ENCODE measurements at places on chromosomes 13 and 19. TPM values are rescaled to one million over a fixed set of nuclear protein-coding genes. Genes with fewer than 3 reads are reported as not detected.

DNA sequence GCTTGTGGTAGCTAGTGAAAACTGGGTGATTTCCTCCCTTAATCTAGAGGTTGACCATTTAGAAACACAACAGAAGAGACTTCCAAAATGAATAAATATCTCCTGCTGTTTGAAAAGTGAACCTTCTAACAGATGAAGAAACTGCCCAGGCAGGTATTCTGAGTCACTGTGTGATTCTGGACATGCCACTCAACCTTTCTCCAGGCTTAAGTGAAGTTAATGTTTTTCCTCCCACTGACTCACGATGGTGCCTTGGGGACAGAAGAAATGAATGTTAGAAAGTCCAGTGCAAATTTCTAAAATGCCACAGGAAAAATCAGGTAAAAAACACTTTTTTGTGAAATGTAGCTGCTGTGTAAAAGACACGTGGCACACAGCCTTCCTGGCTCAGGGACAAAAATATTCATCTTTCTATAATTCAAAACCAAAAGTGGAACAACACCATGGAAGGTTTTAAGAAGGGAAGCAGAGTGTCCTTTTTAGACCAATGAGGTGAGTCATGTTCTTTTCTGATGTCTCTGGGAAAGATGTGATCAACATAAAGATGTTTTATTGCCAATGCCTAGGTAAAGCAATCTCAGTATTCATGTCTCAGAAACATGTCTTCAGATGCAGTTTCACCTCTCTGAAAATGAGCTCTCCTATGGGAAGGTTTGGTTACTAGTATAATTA, 9.1 kb downstream of the UBE2L5 start:
- DNase-seq, result no peak

GRCh38 chr19:48810151-48810550, 678 bp downstream of the BCAT2 start:
- DNase-seq, result no peak

DNA sequence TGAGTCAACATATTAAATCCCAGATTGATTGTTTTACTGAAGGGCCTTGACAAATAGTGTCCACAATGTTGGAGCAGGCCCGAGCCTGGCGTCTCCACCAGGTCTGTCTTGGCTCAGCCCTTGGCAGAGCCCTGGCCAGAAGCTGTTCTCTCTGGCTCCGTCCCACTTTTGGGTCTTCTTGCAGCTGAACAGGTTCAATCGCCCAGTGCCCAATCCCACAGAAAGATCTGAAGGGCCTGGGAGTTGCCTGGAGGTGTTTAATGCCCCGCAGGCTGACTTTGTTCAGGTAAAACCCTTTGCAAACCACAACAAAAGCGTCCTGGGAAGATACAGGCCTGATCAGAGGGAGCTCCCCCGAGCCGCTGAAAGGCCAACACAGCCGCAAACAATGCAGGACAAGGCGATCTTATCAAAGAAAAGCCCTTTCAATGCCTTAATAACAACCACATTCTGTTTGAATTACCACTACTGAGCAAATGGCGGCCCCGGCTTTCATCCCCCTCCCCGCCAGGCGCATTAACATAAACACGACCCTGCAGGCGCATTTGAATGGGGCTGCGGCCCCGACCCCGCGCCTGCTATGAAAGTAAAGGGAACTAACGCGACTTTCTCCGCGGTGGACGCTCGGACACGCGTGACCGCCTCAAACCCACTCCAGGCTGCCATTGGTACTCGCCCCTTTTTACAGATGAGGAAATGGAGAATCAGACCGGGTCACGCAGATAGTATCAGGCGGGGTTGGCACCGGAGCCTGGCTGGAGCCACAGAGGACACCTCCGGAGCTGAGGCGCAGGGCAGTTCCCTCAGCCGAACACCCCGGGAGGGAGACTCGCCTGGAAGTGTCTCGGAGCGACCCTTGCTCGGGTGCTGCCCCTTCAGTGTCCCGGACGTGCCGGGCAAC, 3.1 kb downstream of the CDX2 start:
- no peak for DNase-seq

DNA sequence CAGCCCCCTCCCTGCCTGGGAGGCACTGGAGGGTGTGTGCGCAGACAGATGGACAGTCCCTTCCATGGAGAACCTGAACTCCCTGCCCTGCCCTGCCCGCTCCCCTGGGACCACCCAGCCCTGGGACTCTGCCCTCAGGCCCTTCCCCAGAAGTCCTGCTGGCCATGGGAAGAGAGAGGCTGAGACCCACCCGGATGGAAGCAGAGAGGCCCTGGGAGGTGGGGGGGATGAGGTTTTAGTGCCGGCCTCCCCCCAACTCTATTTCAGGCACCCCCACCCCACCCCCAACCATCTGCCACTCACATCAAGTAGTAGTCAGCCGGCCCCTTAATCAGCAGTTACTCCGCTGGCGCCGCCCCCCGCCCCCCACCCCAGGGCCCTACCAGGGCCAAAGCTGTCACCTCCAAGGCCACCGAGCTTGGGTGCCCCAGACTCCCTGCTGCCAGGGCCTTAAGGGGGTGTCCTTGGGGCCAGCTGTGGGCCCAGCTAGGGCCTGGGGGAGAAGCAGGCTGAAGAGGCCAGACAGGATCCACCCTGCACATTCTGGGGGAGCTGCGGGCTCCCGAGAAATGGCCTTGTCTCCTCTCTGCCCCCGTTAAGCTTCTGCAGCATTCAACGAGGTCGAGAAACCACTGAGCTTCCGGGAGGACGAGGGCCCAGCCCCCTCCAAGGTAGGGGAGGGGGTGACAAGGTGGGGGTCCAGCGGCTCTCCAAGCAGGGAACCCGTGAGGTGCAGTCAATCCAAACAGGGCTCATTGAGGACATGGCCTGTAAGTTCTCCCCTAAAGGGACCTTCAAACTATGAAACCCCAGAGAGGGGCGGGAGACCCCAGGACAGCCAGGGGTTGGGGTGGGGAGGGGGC, 17.4 kb downstream of the NMRK2 start:
- DNase-seq, result no peak

GRCh38 chr13:97429681-97430081, 4.3 kb upstream of the RAP2A start:
- no peak for DNase-seq

DNA sequence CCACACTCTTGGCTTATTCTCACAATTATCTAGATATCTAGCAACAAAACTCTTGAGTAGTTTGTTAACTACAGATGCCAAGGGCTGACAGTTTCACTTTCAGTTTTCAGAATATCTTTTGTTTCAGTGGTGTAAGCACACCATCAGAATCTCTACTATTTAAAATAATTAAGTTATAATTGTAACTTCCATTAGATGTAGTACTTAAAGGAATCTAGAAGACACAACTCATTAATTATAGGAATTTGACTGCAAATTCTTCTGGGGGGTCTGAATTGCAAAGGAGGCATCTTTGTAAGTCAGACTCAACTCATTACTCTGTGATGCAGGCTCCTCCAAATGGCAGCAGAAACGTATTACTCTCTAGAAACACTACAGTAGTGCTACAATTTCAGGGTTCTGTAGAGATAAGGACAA, 44.9 kb upstream of the USPL1 start:
- no peak for DNase-seq

DNA sequence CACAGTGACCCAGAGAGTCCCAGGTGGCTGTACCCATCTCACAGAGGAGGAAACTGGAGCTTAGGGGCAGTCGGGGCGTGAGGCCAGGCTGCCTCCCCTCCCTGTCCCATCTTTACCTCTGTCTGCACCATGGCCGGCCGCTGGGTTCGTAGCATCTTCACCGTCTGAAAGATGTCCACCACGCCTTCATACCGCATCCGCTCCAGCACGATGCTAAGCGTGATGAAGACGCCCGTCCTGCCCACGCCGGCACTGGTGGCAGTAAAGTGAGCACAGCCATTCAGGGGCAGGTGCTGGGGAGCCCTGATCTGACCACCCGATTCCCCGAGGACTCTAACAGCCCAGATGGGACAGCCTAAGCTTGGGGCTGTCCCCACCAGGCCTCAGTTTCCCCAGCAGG, 132.8 kb downstream of the PTPRS start:
- DNase-seq, result no peak

GRCh38 chr13:93224535-93224934, 2.1 kb upstream of the GPC6 start:
- DNase-seq, result no peak

- no peak for DNase-seq
These were observed 446.7 kb upstream of the SPRY2 start for GRCh38 chr13:80787604-80788003.

DNA sequence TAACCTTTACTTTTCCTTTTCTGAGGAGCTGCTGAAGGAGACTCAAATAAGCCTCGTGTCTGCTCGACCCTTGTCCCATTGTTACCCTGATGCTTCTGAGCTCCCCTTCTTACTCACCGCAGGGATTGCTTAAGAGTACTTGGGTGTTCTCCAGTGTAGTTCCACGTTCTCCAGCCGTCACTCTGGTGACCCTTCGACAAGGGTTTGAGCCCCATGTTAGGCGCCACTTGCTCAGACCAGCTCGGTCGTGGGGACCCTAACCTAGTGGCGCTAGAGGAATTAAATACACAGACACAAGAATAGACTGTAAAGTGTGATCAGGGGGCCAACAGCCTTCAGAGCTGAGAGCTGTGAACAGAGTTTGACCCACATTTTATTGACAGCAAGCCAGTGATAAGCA, 10.3 kb downstream of the ZNF480 start:
- DNase-seq, result no peak

DNA sequence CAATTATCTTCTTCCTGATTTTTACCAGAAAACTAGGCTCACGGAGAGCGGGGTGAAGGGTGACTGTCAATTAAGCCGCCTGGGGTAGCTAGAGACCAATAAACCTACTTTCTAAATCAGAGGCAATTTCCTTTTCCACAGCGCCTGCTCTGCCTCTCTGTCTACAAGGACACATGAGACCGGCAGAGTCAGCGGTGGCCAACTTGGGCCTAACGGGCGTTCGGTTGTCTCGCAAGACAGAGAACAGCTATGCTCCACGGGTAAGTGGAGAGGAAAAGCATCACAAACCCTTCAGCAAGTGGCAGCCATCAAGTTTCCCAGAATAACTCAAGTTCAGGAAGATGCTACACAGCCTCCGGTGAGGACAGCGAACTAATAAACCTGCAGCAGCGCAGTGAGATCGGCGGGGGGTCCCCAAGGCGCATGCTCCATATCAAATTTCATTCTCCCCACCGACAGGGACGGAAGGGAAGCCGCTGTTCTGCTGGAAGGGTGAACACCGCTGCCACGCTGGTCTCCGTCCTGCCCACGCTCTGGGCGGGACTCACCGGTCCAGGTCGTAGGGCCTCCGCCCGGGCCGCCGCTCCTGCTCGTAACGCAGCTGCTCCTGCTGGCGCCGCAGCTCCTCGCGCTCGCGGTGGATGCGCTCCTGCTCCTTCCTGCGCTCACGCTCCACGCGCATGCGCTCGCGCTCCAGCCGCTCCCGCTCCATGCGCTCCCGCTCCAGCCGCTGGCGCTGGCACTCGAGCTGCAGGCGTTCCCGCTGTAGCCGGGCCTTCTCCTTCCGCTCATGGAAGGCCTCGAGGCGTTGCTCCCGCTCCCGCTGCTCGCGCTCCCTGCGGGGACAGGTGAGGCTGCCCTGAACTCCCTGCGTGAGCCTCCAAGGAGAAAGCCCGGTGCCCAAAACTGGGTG, 25.8 kb upstream of the TINCR start:
- no peak for DNase-seq

DNA sequence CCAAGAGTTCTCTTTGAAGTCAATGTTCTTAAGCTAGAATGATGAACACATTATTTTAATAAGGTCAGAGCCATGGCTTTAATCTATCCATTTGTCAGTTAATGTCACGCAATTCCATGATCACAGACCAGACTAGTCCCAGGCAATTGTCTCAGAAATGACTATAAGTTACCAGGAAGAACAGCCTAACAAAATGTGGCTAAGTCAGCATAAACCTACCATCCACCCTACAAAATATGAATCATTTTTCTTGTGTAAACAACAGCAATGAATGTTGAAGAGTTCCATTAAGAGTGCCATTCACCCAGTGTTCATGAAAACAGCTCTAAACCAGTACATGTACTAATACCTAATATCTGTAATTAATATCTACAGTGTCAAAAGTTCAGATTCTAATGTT, 127.5 kb downstream of the KCTD12 start:
- no peak for DNase-seq

GRCh38 chr19:996051-996838, 4.0 kb upstream of the GRIN3B start:
- no peak for DNase-seq

- no peak for DNase-seq
These were observed 44.7 kb downstream of the TM9SF2 start for GRCh38 chr13:99545979-99546378.

- no peak for DNase-seq
These were observed 1051.5 kb downstream of the DIAPH3 start for GRCh38 chr13:59112221-59112718.

DNA sequence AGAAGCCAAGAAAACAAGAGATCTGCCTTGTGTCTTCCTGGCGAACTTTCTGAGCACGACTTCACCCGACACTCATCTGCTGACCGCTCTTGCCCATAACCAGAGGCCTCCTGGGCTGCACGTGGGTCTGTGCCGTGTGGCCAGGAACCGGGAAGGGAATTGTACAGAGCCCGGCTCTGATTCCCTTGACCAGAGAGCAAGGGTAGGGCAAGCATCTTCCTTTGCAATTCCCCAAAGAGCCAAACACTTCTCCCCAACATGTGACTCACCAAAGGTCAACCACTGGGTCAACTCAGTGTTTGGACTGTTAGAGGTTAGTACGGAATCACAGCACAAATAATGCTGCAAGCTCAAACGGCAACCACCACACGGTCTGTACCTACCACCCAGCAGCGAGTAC, 48.9 kb downstream of the KLF2 start:
- no peak for DNase-seq

The KLF5 gene
- 19.5 TPM for polyA plus RNA-seq

The SHD gene
- polyA plus RNA-seq, result 0.28 TPM

The BRME1 gene
- 7.5 TPM for polyA plus RNA-seq

The C19orf85 gene
- not detected for polyA plus RNA-seq

The CCL25 gene
- 0.41 TPM for polyA plus RNA-seq

The GRIN2D gene
- 0.29 TPM for polyA plus RNA-seq

The RXFP2 gene
- not detected for polyA plus RNA-seq

The SYCN gene
- polyA plus RNA-seq, result not detected

The CYP4F8 gene
- 0.04 TPM for polyA plus RNA-seq

The OVOL3 gene
- 0.34 TPM for polyA plus RNA-seq

Measured in left lung (tissue), 14 donors.